Stimulated activated CD4-positive, alpha-beta T cell treated with anti-CD3 and anti-CD28 coated beads, Interleukin-1b, Interleukin-23, amount 100 ng/mL, for 4 hours (primary cell): ENCODE measurements at places on chromosomes 6 and 20.

DNA sequence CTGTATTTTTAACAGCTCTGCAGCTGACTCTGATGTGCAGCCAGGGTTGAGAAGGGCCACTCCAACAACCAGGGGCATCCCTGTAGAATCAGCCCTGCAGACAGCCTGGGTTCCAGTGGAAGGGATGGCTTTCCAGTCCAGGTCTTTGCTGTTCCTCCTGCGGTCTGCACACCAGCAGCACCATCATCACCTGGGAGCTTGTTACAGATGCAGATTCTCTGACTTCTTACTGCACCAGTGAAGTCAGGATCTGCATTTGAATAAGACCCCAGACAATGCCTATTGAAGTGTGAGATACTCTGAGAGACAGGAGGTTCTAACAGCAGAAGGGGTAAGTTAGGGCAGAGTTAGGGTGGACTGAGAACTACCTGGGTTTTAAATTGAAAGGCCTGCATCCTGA, 151.3 kb downstream of the F13A1 start:
- no peak for DNase-seq

- no peak for DNase-seq
Measured at GRCh38 chr20:57605045-57605444, 15.2 kb downstream of the ZBP1 start.

- no peak for DNase-seq
Measured at GRCh38 chr6:33725222-33725621, 13.7 kb upstream of the UQCC2 start.

DNA sequence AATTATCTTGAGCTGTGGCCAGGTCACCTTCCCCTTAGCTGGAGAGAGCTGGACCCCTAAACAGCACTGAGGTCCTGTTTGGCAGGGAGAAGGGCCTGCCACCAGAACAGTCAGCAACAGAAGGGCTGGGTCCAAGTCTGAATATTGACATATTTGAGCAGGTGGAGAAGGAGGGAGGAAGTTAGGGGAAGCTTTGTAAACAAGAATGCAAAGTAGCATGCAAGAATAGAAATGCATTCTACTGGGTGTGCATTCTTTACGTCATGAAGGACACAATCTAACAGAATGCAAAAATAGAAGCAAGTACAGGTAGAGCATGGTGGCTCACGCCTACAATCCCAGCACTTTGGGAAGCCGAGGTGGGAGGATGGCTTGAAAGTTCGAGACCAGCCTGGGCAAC, 100.5 kb downstream of the QRSL1 start:
- DNase-seq, result no peak

- DNase-seq, result no peak
Measured at GRCh38 chr6:162854734-162855191, 127.0 kb downstream of the PACRG start.

DNA sequence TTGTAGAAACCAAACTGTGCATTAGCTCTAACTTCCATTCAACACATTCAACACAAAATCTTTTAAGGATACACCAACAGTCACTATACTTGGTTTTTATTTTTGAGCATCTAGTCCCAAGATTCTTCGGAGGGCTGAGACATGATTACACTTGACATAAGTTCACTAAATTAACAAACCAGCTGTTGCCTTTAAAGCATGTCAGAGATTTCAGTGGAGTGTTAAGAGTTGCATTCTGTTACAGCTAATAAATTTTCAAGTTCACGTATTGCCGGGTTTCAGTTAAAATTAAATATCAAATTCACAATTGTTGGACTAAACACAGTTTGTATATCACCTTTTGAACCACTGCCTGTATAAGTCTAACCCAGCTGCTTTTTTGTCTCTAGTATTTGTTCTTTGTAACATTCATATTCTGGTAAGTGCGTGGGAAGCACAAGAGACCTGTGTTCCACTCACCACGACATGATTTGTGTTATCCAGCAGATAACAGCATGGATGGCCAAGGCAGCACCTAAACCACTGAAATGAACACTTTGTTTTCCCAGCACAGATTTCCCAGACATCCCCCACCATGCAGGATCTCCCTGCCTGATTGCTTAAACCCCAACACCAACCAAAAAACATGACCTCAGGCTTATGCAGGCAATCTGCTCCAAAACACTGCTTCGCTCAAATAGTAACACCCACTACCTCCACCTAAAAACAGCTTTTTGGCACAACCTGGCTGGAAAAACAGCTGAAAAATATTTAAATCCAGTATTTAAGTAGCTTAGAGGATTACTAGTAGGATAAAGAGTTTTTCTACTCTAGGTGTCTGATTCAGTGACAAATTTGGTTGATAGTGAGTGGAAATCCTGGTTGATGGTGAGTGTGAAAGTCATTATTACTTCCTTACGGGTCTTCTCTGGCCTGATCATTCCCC, 286.5 kb upstream of the NT5E start:
- no peak for DNase-seq

DNA sequence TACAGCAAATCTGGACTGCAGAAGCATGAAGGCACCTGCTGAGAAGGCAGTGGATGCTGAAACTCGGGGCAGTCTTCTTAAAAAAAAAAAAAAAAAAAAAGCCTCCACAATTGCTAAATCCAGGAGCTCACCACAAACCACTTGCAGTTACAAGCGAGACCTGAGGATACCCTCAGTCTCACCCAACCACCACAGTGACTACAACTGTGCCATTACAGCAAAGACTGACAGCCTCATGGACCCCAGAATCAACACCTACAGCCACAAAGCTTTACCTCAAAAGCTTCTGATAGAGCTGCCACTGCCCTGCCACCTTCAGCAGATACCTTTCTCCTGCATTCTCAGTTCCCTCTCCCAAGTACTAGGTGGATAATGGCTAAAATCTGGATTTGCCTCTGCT, 9.0 kb downstream of the COL21A1 start:
- no peak for DNase-seq

GRCh38 chr6:15063253-15063853, 182.5 kb upstream of the JARID2 start:
- no peak for DNase-seq

GRCh38 chr6:90369024-90369519, 72.4 kb upstream of the BACH2 start:
- no peak for DNase-seq

- DNase-seq, result no peak
Measured at GRCh38 chr6:99364026-99364425, 14.6 kb upstream of the FAXC start.

DNA sequence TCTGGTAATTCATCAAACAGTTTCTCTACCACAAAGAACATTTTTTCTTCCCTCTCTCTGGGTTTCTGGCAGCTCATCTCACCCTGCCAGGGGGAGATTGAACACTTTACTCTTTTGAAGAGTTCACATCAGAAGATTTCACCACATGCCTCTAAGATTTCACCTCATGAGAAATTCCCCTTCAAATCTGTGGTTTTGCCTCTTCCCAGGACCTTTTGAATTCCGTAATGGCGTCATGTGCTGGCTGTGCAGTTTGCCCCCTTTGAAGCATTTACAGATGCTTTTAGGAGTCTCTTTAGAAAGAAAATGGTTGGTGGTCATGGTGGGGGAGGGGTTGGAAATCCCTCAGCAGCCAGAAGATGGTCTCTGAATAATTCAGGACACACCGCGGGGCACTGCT, 486.1 kb downstream of the QKI start:
- no peak for DNase-seq

DNA sequence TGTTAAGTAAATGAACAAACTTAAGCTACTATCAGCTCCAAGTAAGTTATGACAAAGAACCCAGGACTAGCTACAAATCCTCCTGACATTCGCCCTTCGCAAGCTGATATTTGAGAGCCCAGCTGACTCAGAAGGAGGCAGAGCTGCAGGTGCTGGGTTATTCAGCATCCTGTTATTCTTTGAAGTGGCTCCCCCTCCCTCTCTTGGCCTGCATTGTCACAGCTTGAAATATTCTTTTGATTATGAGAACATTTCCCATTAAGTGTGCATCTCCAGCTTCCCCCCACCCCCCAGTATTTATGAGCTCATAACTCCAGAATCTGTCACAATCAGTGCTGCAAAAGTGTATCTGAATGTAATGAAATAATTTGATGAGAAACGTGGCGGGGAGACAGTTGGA, 78.8 kb upstream of the RALY start:
- peak; percentile 48 for DNase-seq

- DNase-seq, result no peak
Measured at GRCh38 chr6:129287231-129288177, 404.6 kb downstream of the LAMA2 start.

- no peak for DNase-seq
Measured at GRCh38 chr6:2840749-2841061, 958 bp downstream of the SERPINB1 start.

GRCh38 chr6:38150681-38151296, 331.3 kb downstream of the ZFAND3 start:
- DNase-seq, result no peak

DNA sequence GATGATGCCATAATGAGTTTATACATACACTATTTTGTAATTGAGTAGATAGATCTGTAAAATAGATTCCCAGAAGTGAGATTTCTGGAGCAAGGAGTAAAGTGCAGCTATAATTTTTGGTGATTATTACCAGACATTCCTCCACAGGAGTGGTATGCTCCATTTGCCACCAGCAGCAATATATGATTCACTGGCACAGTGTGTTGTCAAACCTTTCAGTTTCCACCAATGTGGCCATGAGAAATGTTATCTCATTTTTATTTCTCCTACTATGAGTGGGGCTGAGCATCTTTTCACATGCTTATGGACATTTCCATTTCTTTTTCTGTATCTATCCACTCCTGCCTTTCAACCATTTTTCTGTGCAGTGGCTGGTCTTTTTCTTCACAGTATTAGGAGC, 70.5 kb downstream of the GPR63 start:
- no peak for DNase-seq

GRCh38 chr20:42775866-42776265, 413.8 kb downstream of the PTPRT start:
- DNase-seq, result no peak

DNA sequence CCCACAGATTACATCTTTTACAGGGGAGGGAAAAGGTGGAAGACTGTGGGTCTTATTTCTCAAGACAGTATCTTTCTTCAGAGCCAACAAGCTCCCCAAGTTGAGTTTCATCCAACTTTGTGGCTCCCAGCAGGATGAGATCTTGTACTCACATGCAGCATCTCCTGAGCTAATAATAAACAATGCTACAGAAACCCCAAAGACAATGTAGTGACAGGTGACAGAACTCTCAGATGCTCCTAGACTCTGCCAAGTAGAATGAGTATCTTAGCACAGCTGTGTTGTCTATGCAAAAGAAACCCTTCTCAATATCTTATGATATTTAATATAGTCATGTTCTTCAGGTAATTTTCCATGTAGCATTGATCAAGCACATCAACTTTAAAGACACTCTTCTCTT, 90.0 kb downstream of the TBX18 start:
- no peak for DNase-seq

DNA sequence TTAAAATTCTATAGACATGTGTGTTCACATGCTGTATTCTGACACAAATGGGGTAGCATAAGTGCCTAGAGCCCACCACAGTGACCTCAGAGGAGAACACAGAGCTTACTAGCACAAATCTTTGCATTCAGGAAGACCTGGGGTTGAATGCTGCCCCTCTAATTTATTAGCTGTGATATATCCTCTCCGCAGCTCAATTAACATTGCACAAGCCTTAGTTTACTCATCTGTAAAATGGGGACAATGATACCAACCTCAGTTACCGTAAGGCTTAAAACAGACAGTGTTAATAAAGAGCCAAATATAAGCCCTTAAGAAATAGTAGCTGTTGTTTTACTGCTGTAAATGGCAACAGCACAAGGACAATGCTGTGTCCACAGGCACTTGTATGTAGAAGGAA, 36.2 kb upstream of the IL17A start:
- DNase-seq, result no peak

- DNase-seq, result no peak
Measured at GRCh38 chr6:5279891-5280338, 18.6 kb downstream of the FARS2 start.

DNA sequence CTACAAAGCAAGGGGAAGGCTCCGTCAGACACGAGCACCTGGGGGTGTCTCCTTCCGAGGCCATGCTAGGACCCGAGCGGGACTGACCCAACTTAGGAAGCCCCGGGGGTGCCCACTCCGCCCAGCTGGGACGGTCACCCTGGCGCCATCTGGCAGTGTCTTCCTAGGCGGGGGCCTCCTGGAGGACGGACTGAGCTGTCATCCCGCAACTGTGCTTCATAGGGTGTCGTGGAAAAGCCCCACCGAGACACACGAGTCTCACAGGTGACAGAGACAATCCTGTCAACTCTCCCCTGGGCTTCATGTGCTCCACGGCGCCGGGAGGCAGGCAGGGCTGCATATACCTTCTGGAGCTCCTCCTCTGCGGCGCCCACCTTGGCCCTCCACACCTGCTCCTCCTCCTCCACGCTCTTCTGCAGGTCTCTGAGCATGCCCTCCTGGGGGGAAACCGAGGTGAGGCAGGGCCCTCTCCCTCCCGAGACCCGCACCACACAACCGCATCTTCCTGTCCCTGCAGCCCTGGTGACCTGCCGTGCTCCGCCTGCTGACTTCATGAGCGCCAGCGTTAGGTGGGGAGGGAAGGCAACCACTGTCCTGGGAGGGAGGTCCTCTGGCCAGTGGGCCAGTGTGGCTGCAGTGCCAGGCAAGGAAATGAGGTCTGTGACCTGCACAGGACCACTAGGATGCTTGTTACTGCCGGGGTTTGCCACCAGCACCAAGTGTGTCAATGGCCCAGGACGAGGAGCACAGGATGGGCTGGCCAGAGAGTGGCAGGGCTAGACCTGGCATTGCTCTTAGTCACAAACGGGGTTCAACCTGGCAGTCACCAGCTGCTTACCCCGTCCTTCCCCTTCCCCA, 50.7 kb downstream of the DSTN start:
- no peak for DNase-seq

GRCh38 chr20:64093013-64093503, 8.9 kb upstream of the LKAAEAR1 start:
- DNase-seq, result no peak

GRCh38 chr6:162203287-162203686, 524.3 kb downstream of the PRKN start:
- DNase-seq, result no peak

GRCh38 chr20:20895537-20895936, 183.1 kb upstream of the RALGAPA2 start:
- no peak for DNase-seq

- no peak for DNase-seq
Measured at GRCh38 chr6:114344971-114345275, 2.1 kb upstream of the HS3ST5 start.

GRCh38 chr20:63121749-63122405, 94.1 kb downstream of the YTHDF1 start:
- no peak for DNase-seq

- peak; percentile 49 for DNase-seq
Measured at GRCh38 chr6:142871910-142872331, 73.1 kb downstream of the HIVEP2 start.

- no peak for DNase-seq
Measured at GRCh38 chr6:122780114-122780513, 598 bp downstream of the FABP7 start.

DNA sequence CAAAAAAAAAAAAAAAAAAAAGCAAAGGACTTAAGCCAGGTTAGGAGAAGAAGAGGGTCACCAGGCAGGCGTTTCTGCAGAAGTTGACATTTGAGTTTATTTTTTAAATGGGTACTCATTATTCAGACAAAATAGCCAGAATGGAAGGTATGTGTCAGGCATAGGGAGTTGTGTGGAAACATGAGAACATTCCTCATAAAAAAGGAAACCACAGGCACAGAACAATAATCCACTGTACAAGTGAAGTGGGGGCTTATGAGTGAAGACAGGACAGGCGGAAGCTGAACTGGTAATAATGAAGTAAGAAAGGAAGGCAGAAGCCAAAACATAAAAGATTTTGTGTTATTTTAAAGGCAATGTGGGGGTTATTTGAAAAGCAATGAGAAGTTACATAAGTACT, 104.6 kb downstream of the EPB41L2 start:
- no peak for DNase-seq
